T47D (cell line): ENCODE measurements at places on chromosomes 4 and X.

GRCh38 chrX:136147315-136147901 is at the start of gene FHL1:
TSS of gene FHL1 (plus strand) at chrX:136147533.
- DNase-seq, result no peak

DNA sequence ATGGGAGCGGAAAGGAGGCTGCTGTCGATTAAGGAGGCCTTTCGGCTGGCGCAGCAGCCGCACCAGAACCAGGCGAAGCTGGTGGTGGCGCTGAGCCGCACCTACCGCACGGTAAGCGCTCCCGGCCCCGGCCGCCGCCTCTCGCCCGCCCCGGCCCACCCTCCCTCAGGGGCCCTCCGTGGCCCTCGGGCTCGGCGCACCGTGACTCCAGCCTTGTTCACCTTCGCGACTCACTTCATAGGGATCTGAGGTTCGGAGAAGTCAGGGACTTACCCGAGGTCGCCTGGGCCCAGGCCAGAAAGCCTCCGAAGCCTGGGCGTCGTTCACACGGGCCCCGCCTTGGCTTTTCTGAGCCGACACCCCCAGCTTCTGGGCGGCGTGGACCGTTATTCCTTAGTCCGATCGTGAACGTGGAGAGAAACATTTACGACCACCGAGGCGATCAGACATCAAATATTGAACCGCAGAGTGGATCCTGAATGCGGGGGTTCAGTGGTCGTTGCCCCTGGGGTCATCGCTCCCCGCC is 362 bp downstream of the NCAPG start:
- no peak for DNase-seq

DNA sequence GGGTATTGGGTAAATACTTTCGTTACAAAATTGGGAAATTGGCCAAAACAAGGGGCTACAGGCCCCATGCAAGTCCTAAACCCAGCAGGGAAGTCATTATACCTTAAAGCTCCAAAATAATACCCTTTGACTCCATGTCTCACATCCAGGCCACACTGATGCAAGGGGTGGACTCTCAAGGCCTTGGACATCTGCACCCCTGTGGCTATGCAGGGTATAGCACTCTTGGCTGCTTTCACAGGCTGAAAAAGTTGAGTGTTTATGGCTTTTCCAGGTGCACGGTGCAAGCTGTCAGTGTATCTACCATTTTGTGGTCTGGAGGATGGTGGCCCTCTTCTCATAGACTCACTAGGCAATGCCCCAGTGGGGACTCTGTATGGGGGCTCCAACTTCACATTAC is 326.5 kb downstream of the TEX13C start:
- peak; percentile 14 for DNase-seq

DNA sequence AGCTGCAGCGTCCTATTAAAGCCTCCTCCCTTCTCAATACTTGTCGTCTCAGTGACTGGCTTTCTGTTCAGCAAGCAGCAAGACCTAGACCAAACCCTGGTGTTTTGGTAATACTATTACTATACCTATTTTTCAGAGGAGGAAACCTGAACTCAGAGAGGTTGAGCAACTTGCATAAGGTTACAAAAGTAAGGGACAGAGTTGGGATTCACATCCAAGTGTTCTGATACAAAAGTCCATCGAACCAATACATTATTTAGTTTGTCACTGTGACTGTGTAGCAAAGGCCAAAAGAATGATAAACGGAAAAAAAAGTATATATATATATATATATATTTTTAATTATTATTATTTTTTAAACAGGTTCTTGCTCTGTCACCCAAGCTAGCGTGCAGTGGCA is 29.9 kb upstream of the KLHL8 start:
- no peak for DNase-seq

GRCh38 chr4:184143770-184144564 is 73.7 kb downstream of the ENPP6 start:
- DNase-seq, result no peak

DNA sequence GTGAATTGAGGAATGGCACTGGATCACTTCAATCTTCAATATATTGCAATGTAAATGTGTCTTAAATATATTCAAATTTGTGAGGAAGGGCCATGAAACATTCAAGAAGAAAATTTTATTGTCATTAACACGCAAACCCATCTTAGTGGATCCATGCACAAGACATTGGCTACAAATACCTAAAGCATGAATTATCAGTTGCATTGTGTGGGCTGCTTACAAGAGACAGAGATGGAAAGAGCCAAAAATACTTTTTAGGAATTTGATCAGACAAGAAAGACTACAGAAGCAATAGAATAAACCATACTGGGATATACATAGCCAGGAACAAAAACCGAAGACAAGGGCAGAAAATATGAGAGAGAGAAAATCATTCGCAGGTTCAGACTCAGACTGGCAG is 616.2 kb upstream of the GRIA3 start:
- DNase-seq, result no peak

- no peak for DNase-seq
Measured at GRCh38 chr4:44100456-44100855, 348.2 kb downstream of the KCTD8 start.

- no peak for DNase-seq
Measured at GRCh38 chr4:186019269-186019668, 49.7 kb upstream of the TLR3 start.

GRCh38 chrX:56564164-56564885 is 898 bp downstream of the UBQLN2 start:
- peak; percentile 34 for DNase-seq

GRCh38 chr4:113449410-113449974 is 312.0 kb downstream of the CAMK2D start:
- DNase-seq, result no peak

DNA sequence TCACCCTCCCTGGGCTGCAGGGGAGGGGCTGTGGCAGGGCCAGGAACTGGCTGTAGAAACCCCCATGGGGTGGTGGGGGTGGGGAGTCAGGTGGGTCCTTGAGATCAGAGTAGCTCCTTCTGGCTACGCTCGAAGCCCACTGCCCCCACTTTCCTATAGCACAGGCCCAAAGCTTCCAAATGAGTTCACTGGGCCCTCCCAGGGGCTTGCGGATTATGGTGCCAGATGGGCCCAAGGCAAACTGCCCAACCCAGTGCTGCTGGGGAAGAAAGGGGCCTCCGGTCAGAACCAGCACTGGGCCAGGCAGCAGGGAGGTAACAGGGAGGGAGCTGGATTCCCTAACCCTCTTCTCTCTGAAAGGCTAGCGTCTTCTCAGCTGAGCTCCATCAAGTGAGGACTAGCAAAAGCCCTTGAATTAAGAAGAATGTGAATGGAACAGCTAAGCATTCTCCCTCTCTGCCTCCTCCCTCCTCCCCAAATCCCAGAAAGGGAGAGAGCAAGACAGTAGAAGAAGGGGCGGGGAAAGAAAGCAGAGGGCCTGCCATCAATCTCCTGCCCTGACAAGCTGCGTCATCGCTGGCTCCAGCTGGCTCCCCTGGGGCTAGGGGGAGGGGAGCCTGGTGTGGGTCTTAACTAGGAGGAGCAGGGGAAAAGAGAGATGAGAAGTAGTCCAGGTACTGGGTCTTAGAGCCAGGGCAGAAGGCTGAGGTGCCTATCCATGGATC is 34.7 kb downstream of the FRMPD3 start:
- no peak for DNase-seq

- no peak for DNase-seq
Measured at GRCh38 chr4:78732332-78733104, 43.6 kb upstream of the BMP2K start.

- no peak for DNase-seq
Measured at GRCh38 chr4:56733352-56733751, 52.3 kb upstream of the HOPX start.

DNA sequence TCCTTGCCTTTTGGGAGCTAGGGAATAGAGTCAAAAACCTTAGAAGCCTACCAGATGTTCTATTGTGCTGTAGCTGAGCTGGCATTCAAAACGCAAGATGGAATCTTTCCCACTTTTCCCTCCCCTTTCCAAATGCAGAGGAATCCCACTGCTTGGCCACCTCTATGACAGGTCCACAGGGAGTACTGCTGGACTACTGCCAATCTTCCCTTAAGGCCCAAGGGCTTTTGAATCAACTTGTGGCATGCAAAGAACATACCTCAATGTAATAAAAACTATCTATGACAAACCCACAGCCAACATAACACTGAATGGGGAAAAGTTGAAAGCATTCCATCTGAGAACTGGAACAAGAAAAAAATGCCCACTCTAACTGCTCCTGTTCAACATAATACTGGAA is 139.2 kb upstream of the AGTR2 start:
- no peak for DNase-seq

GRCh38 chrX:19760841-19761512 is 126.4 kb downstream of the SH3KBP1 start:
- no peak for DNase-seq

DNA sequence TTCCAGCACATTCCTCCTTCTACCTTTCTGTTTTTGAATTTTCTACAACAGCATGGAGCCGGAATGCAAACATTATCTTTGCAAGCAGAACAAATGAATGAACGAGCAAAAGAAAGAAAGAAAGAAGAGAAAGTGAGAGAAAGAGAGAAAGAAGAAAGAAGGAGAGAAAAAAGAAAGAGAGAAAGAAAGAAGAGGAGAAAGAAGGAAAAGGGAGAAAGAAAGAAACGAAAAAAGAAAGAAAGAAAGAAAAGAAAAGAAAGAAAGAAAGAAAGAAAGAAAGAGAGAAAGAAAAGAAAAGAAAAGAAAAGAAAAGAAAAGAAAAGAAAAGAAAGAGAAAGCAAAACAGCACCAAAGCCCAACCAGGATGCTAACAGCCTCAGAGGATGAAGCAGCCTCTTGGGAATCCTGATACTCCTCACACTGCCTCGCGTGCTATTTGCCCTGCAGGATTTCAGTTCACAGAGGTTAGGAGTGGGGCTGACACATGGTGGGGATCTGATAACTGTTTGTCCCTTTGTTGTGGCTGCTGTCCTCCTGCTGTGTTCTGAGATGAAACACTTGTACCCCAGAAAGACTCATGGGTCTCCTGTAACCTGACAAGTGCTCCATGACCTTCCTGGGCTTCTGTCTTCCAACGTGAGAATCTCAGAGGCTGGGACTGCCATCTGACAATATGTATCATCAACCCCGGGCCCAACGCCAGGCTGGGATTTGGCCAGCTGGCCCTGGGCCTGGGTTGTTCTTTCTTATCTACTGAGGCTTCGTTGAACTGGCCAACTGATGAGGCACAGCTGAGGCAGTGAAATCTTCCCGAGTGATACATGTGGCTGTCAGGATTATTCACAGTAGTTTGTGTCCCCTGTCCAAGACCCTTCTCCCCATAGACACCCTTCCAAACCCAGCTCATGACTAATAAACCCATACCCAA is 61.0 kb downstream of the SEPSECS start:
- no peak for DNase-seq

- no peak for DNase-seq
Measured at GRCh38 chrX:37590047-37590446, 18.6 kb downstream of the LANCL3 start.

DNA sequence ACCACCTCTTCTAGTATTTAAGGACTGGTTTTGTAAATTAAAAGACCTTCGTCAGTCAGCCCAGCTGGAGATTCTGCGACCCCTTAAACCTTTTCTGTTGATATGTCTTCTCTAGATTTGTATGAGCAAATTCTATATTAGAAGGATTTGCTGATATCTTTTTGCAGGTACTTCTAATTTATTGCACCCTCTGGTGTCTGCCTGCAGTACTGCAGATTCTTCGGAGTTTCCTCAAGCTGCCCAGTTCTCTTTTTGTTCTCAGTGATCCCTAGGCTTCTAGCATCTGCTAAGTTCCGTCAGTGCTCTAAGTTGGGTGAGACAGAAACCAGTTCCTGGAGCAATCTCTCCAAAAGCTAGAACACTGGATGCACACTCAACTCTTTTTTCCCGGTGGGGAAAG is 545.2 kb downstream of the C4orf33 start:
- peak; percentile 71 for DNase-seq

- peak; percentile 68 for DNase-seq
Measured at GRCh38 chr4:185654311-185654710, 119.0 kb upstream of the PDLIM3 start.

GRCh38 chr4:107710493-107711459 is 9.3 kb downstream of the PAPSS1 start:
- no peak for DNase-seq

DNA sequence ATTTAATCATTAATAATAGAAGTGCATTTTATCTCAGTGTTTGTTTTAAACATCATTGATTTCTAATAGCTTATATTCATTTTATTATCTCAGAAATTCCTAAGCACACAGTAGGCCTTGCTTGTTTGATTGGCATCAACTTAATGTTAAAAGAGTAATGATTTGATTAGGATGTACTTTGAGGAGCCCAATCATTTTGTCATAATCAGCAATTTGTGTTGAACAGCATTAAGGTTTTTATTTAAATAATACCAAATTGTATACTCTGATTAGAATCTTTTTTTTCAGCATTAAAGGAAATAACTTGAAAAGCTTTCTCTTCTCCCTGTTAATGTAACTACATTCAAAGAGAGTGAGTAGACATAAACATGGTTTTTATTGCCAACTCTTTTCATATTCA is 2262.0 kb upstream of the TENM3 start:
- DNase-seq, result no peak

DNA sequence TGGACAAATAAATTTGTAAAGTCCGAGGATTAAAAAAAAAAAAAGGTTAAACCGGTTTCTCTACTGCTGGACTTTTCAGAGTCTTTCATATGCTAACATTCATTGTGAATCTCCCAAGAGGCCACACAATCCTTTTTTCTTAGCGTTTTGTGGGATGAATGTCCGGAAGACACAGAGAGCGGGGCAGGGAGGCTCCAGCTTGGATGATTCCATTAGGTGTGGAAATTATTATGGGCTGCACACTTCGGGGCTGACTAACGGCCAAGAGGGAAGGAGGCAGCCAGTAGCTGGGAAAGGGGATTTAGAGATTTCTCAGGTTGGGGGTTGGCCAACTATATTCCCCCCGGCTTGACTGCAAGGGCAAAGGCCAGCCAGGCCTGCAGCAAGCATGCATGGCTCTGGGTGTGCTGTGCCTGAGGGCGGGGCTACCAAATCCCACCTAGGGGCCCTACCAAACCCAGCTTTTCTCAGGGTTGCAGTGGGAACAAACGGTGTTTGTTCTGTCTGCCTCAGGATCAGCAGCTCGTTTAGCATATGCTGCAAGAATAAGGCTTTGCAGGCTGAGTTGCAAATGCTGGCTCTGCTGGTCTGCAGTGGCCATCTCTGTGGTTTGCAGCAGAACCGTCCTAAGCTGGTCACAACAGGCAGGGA is 28.6 kb downstream of the NYX start:
- no peak for DNase-seq

DNA sequence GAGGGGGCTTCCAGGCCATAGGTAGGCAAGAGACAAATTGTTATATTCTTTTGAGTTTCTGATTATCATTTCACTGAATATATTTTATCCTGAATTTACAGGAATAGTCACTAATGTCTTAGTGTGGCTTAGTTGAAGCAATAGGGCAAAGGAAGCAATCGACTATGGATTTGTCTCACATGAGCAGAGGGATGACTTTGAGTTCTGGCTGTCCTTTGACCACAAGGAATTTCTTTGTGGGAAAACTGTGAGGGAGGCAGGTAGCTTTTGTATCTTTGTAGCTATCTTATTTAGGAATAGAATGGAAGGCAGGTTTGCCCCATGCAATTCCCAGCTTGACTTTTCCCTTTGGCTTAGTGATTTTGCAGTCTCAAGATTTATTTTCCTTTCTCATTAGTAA is 207.3 kb upstream of the ANXA10 start:
- no peak for DNase-seq

- peak; percentile 10 for DNase-seq
Measured at GRCh38 chr4:37068580-37068979, 176.0 kb upstream of the NWD2 start.

- DNase-seq, result no peak
Measured at GRCh38 chrX:21948897-21949578, 8.5 kb downstream of the SMS start.
